ENCODE measurements at places on chromosomes 5 and 9. TPM values are rescaled to one million over a fixed set of nuclear protein-coding genes. Genes with fewer than 3 reads are reported as not detected.

The SETD9 gene
- total RNA-seq, result 15.9 TPM

- DNase-seq, result no peak
- H3K4me1 ChIP-seq, result peaks cover 2% of the 10 kb centered on the region
- no peak overlapping the region for H3K4me3 ChIP-seq
- H3K36me3 ChIP-seq, result no peaks in the 10 kb centered on the region
- peaks cover 17% of the 10 kb centered on the region for H3K27me3 ChIP-seq
These were observed 28.2 kb downstream of the YIPF5 start for GRCh38 chr5:144142139-144142823.

DNA sequence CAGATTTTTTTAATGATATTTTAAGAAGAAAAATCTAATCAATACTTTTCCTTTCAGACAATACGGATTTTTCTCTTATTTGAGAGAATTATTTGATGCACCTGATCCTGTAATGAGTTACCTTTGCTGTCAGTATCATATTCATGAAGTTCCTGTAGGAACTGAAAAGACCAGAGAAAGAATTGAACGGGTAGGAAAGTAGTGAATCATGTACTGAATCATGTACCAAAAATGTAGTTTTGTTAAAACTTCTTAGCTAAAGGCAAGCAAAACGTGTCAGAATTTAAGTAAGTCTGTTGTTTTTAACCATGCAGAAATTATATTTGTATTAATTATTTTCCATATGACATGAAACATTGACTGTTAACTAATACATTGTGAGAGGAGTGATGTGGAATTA, 56.6 kb downstream of the SMC5 start:
- H3K27me3 ChIP-seq, result no peaks in the 10 kb centered on the region
- H3K4me3 ChIP-seq, result no peak overlapping the region
- peaks cover 50% of the 10 kb centered on the region for H3K36me3 ChIP-seq
- H3K27ac ChIP-seq, result no peak overlapping the region

The GPX8 gene
- total RNA-seq, result not detected

The C9orf50 gene
- total RNA-seq, result not detected

- H3K4me3 ChIP-seq, result no peak overlapping the region
- H3K27ac ChIP-seq, result no peak overlapping the region
- no peaks in the 10 kb centered on the region for H3K36me3 ChIP-seq
- DNase-seq, result no peak
- no peaks in the 10 kb centered on the region for H3K4me1 ChIP-seq
These were observed 98.9 kb upstream of the CPEB4 start for GRCh38 chr5:173789031-173789920.

GRCh38 chr9:133629221-133630110, 6.7 kb upstream of the DBH start:
- no peak for DNase-seq
- H3K27me3 ChIP-seq, result no peaks in the 10 kb centered on the region

Measured in activated CD4-positive, alpha-beta T cell treated with anti-CD3 and anti-CD28 coated beads, Interleukin-2, amount 10 ng/mL, durations not matched to agents 24 days and 14 days (primary cell).